ENCODE measurements at places on chromosomes 12 and 14.

DNA sequence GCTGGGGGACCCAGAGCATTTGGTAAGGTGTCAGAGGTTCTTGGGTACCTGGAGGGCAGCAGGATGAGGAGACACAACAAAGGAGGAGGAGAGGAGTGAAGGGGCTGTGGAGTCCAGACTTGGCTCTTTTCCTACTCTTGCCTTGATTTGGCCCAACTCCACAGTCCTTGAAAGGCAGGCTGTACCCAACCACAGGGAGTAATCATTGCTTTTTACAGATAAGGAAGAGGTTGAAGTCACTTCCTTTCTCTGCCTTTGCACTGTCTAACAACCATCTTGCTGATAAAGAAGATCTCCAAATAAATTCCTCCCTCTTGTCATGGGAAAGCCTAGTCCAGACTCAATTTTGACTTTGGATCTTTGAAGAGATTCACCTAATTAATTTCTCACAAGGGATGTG is 226.8 kb upstream of the HMGA2 start:
- DNase-seq: no peak

GRCh38 chr14:50813544-50813863 is 17.5 kb downstream of the NIN start:
- DNase-seq: no peak

GRCh38 chr12:46677749-46678148 is 148.0 kb downstream of the SLC38A4 start:
- DNase-seq: peak; percentile 35

GRCh38 chr14:52835122-52835903 is 43.9 kb upstream of the GNPNAT1 start:
- DNase-seq: no peak

DNA sequence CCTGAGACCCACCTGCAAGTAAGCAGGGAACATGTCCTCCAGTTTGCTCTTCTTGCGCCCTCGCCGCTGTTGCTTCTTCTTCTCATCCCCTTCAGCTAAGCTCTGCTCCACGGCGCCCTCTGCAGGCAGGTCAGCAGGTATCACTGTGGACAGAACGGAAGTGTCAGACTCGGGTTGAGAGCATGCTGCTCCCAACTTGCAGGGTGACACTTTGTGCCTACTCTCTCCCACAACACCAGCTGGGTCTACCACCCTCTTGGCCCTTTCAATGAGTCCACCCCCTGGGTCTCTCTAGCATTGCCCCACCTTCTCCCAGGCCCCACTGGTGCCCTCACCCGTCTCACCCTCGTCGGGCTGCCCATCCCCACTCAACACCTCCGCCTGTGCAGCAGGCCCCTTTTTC is 16.7 kb downstream of the KMT2D start:
- peak; percentile 77 for DNase-seq

- DNase-seq: no peak
Measured at GRCh38 chr12:53651737-53652136, 24.1 kb downstream of the ATP5MC2 start.

- DNase-seq: no peak
Measured at GRCh38 chr12:26416550-26416949, 221.2 kb downstream of the SSPN start.
